Effector CD8-positive, alpha-beta T cell (primary cell): ENCODE measurements at places on chromosomes 2 and 18.

DNA sequence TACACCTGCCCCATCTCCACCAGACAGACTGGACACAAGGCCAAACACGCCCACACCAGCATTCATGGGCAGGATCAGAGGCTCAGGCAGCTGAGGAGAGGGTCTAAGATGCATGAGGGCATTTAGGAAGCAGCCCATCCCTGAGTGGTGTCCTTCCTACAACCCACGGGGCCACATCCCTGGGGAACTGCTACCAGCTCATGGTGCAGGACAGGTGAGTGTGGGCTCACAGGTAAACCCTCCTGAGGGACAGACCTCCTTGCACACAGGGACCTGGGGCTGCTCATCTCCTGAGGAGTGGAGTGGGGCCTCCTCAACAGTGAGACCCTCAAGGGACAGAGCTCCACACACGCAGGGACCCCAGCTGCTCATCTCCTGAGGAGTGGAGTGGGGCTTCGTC is 14.6 kb downstream of the PARD6G start:
- DNase-seq: no peak

- no peak for DNase-seq
These were observed 152.4 kb downstream of the TDRD15 start for GRCh38 chr2:21276163-21276562.

GRCh38 chr18:9751371-9752031 is 43.4 kb downstream of the RAB31 start:
- no peak for DNase-seq

DNA sequence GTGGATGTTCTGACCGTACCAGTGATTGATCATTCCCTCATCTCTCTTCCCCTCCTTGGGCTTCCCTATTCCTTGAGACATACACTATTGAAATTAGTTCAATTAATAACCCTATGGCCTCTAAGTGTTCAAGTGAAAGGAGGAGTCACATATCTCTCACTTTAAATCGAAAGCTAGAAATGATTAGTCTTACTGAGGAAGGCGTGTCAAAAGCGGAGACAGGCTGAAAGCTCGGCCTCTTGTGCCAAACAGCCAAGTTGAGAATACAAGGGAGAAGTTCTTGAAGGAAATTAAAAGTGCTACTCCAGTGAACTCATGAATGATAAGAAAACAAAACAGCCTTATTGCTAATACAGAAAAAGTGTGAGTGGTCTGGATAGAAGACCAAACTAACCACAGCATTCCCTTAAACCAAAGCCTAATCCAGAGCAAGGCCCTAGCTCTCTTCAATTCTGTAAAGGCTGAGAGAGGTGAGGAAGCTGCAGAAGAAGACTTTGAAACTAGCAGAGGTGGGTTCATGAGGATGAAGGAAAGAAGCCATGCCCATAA is 144.4 kb upstream of the LYPD6 start:
- DNase-seq: no peak

DNA sequence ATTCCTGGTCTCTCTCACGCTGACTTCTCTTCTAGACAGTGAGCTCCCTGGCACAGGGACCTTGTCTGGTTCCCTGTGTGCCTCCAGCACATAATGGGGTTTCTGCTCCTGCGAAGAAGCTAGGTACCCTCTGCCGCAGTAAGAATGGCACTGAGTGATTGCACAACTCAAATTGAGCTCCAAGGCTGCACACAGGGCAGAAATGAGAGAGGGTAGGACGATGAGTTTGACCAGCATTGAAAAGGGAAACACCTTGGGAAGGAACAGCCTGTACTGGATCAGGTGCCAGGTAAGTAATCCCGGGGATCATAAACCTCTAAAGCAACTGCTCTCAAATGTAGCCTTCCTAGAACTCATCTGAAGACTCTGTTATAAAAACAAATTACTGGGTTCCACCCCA is 21.0 kb upstream of the MSGN1 start:
- no peak for DNase-seq

DNA sequence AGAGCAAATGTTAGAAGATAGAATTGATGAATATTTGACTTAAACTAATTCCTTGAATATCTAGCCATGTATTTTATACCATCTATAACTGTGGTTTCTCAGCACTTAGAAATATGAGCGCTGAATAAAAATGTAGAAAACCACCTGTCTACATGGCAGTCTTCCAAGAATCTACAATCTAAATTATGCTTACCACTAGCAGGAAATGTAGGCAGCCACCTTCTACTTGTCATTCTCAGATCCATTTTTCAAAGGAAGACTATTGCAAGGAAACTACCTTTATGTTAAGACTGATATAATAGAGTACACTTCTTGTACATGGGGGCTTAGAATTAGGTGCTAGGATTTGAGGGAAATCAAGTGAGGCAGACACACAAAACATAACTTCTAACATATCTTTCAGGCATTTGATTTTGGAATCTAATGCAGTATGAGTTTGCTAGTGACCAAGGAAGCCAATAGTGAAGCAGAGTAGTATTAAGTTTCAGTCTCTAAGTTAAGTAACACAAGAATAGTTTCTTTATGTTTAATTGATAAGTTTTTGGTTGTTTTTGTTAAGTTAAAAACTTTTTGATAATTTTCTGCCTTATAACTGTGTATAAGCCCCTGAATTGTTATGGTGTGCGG is 175.9 kb upstream of the ITGA4 start:
- no peak for DNase-seq

DNA sequence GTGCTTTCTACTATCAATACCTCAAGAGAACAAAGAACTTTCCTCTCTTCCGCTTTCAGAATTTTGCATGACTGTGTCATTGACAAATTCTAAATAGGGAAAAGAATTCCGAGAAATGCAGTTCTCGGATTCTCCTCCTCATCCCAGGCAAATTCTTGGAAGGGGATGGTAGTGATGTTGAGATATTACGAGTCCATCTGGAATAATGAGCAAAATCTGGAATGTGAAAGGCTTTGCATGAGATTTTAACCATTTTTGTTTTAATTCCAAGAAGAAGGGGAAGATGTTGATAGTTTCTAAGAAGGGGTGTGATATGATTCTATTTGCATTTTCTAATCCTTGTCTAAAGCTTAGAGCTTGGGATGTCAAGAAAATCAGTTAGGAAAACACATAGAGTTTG is 127.1 kb upstream of the DOCK10 start:
- no peak for DNase-seq

DNA sequence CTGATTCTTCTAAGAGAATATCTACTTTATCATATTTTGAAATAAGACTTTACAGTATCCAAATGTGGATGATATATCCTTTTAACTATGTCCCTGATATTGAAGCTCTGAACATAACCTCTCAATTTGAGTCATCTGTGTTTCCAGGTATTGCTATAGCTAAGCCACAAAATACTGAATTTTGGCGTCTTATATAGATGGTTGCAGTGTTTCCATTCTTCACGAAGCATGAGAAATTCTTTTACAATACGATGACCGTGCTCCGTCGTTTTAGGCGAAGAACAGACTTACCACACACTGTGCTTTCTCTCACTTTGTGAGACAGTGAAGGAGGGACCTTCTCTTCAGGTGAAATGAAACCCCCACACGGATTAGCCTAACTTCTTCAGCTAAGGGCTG is 45.3 kb downstream of the LRRFIP1 start:
- DNase-seq: no peak

DNA sequence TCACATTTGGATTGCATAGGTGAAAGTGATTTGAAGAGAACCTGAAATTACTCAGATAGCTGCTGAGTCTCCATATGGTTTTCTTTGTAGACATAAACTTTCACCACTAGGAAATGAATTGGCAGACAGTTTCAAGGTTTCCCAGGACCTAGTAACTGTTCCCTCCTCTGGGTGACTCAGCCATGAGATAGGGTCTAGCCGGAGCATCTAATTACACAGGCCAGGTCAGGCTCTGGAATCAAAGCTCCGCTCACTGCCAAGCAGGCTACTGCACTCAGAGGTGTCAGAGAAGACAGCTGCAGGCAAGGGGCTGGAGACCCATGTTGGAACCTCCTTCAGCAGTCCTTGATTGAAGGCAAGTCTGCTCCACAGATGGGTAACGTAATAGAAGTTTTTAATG is 429.2 kb downstream of the TNS1 start:
- no peak for DNase-seq

- no peak for DNase-seq
These were observed 10.0 kb downstream of the SH3BP4 start for GRCh38 chr2:234961784-234962183.

DNA sequence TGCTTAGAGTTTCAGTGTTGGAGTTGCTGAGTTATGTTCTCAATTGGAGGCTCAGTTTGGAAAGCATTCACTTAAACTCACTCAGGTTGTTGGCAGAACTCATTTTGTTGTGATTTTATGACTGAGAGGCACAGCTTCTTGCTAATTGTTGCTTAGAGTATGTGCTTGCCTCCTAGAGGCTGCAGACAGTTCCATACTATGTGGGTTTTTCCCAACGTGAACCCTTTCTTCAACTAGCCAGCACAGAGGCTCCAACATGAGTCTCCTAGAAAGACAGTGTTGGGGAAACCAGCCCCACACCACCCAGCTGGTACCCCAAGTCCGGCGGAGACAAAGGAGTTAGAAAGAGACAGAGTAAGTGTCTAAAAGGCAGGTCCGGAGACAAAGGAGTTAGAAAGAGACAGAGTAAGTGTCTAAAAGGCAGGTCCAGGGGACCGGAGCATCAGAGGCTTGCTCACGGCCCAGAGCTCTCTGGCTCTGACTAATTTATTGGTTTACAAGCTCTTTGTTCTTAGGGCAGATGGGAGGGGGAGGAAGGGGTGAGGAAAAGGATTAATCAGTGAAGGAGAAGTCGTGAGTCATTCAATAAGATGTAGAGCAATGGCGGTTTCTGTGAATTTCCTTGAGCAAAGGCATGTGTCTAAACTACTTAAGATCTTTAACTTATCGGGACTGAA is 999.7 kb upstream of the LRRTM1 start:
- no peak for DNase-seq

DNA sequence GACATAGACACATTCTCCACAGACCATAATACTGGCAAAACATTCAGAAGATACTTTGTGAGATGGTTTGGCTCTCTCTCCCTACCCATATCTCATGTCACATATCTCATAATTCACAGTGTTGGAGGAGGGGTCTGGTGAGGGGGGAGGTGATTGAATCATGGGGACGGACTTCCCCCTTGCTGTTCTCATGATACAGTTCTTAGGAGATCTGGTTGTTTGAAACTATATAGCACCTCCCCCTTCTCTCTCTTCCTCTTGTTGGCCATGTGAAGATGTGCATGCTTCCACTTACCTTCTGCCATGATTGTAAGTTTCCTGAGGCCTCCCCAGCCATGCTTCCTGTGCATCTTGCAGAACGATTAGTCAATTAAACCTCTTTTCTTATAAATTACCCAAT is 61.1 kb downstream of the HK2 start:
- no peak for DNase-seq

DNA sequence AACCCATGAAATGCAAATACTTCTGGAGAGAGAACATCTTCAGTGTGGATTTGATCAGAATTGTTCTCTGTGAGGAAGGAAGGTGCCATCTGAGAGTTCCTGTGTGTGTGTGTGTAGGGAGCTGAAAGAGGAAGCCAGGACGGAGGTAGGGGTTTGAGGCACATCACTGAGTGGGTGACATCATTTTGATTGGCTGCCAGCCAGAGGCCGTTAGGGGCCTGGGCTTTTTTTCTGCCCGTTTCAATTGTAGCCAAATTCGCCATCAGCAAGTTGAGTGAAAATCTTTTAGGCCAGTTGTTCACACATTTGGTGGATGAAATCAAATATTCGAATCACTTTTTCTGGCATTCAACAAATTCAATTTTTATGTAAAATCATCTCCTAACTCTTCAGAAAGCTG is 48.9 kb downstream of the TSN start:
- DNase-seq: no peak

GRCh38 chr2:157267476-157267875 is 10.0 kb downstream of the GALNT5 start:
- DNase-seq: no peak

DNA sequence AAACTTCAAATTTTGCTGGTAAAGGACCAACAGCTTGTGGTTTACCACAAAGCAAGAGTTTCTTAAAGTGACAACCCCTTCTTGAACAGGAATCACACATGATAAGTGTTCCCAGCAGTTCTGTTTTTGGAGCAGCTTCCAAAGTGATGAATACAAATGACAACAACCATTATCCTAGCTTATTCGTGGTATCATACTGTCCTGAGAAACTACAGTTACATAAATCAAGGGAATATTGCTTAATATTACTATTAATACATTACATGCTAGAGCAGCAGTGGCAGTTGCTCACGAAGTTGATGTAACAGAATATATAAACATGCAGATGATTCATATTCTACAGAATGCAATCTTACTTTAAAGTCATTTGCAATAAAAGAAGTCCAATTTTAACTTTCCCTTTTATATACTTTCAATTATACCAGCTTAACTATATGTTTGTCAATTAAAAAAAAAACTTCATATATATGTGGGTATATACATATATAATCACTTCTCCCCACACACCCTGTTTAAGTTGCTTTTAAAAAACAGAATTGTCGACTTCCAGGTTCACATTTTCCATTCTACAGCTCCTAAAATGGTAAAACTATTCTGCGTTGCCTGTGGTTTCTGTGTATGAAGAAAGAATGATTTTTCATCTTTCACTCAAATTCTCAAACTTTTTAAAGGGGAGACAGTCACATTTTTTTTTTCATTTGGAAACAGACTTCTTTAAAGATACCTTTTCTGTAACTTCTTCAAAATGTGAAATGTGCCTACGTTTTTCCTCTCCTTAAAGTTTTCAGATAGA is 713.6 kb downstream of the TDRD15 start:
- DNase-seq: no peak

GRCh38 chr2:7428454-7429204 is 511.4 kb downstream of the RNF144A start:
- no peak for DNase-seq

- no peak for DNase-seq
These were observed 18.3 kb upstream of the SLC39A10 start for GRCh38 chr2:195638750-195639149.

DNA sequence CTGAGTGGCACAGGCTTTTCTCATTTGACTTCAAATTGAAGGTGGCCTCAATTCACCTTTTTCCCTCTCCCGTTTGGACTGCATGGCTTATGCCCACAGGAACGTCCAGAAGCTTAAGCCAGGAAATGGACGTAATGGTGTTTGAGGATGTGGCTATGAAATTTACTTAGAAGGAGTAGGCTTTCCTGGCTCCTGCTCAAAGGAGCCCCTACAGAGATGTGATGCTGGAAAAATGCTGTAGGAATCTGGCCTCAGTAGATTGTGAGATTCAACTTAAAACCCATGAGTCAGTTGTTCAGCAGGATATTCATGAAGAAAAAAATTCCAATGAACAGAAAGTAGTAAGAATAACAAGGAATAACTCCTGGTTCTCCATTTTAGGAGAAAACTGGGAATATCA is 129.0 kb downstream of the ICOS start:
- DNase-seq: no peak

DNA sequence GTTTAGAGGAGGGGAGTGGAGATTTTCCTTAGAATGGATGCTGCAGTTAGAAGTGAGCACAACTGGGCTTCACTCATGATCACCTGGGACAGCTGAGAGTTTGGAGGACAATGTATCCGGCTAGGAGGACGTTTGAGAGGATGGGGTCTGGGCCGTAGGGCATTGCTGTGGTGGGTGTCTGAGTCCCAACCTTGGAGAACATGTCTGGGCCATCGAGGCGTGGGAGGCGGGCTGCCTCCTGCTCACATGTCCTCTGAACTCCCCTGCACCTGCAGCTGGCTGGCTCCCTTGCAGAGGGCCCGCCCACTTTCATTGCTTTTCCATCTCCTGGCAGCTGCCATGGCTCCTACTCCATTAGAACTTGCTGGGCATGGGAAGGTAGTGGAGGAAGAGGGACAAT is 203.0 kb upstream of the PXDN start:
- DNase-seq: no peak

GRCh38 chr2:185567940-185568339 is 170.7 kb upstream of the FSIP2 start:
- DNase-seq: no peak

- DNase-seq: no peak
These were observed 524.8 kb upstream of the DSEL start for GRCh38 chr18:68041327-68041726.
